ENCODE measurements at places on chromosomes 4 and X.
A peak's percentile ranks its signal among the peaks of the same experiment; 100 is the strongest.

DNA sequence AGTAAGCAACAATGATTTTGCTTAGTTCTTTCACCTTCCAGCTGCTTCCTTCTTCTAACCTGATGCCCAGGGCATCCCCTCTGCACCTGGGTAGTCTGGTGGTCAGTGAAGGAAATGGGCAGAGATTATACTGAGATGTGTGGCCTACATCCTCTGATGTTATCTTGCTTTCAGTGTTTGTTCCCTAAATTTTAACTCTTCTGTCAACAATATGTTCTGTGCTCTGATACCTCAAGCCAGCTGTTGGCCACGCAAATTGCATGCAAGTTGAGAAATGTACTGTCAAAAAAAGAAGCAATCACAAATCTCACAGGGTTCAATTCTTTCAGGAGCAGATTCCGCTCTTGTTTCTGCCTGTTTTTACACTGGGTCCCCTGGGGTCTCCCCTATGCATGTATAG is 73.8 kb downstream of the FBXW7 start:
- no peak for DNase-seq

- no peak for DNase-seq
Observed at GRCh38 chr4:153488006-153488891, 22.1 kb downstream of the TMEM131L start.

DNA sequence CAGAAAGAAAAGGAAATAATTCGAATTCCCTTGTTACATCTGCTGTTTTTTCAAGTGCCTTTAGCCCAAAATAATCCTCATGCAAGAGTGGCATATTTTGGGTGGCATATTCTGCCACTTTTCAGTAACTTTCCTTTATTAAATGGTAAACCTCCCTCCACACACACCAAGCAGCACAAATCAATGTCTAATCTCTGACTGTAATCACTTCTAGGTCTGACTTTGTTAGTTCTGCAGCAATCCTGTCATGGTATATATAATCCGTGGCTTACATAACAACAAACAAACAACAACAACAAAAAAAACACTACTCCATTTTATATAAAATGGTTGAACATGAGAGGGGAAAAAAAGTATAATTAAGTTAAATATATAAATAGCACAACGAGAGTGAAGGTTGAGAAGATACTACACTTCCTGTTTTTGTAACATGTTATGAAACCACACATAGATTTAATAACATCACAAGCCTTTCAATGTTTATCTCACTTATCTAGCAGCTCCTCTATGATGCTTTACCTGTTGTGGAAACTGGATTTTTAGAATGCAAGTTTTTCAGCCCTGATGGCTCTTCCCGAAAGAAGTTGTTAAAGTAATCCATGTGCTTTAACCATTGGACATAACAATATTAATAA is 715.4 kb downstream of the GRXCR1 start:
- DNase-seq = no peak

DNA sequence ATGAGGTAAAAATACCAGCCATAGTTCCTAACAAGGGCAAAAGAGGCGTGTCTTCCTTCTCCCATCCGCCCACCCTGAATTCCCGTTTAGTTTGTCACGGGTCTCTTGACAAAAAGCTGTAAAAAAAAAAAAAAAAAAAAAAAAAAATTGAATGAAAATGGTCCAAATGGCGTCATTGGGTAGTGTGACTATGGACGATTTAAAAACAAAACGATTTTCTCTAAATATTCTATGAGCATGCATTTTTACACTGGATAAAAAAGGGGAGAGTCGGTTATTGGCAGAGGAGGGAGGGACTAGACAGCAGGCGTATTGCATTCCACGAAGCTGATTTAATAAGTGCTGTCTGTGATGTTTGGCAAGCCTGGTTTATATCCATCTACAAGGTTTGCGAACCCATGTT is at the start of gene FAM133A:
TSS of gene FAM133A (plus strand) at position 338 of the 403 bp plus-strand sequence. CDS start 35,214 bp downstream, outside the sequence.
- DNase-seq = peak; percentile 61

- peak; percentile 49 for DNase-seq
Observed at GRCh38 chr4:16227462-16227868, 1.2 kb upstream of the TAPT1 start.

GRCh38 chr4:150063128-150063527 is 15.1 kb upstream of the DCLK2 start:
- no peak for DNase-seq

DNA sequence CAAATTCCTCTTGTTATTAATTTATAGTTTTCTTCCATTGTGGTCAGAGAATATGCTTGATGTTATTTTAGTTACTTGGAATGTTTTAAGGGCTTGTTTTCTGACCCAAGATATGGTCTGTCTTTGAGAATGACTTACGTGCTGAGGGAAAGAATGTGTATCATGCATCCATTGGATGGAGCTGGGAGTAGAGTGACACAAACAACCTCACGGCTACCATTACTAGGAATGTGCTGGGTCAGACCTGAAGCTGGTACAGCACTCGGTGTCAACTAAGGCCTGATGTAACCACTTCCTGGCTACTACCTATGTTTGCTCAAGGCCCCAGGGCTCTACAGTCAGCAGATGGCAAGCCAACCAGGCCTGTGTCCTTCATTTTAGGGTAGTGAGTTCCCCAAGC is 257.8 kb downstream of the FAT4 start:
- DNase-seq = no peak

GRCh38 chrX:71532078-71532752 is 689 bp upstream of the OGT start:
- peak; percentile 82 for DNase-seq

- DNase-seq = no peak
Observed at GRCh38 chrX:40444798-40445496, 135.8 kb upstream of the ATP6AP2 start.

GRCh38 chr4:64940698-64941097 is 531.4 kb upstream of the TECRL start:
- peak; percentile 62 for DNase-seq

DNA sequence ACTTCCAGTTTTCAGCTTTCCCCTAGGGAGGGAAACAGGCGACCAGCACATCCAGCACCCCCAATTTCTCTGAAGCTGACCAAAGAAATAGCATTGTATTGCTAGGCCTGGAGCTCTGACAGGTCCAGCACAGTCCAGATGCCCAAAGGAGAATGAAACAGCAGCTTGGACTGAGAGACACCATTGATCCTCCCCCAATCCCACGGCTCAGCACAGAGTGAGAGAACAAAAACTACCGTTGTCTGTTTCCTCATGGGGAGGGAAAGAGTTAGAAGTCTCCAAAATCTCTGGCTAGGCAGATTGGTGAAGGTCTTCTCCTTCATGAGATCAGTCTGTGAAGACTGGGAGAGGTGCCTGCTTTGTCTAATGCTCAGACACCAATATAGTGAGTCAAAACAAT is 8.6 kb downstream of the TCEAL7 start:
- no peak for DNase-seq

GRCh38 chrX:153321381-153322124 is at the start of gene PNMA6F:
Gene PNMA6F (minus strand): TSS chrX:153321767. CDS start chrX:153320674, 1,093 bp downstream.
- no peak for DNase-seq

- DNase-seq = peak; percentile 25
Observed at GRCh38 chrX:139290310-139290709, 240.2 kb upstream of the F9 start.

DNA sequence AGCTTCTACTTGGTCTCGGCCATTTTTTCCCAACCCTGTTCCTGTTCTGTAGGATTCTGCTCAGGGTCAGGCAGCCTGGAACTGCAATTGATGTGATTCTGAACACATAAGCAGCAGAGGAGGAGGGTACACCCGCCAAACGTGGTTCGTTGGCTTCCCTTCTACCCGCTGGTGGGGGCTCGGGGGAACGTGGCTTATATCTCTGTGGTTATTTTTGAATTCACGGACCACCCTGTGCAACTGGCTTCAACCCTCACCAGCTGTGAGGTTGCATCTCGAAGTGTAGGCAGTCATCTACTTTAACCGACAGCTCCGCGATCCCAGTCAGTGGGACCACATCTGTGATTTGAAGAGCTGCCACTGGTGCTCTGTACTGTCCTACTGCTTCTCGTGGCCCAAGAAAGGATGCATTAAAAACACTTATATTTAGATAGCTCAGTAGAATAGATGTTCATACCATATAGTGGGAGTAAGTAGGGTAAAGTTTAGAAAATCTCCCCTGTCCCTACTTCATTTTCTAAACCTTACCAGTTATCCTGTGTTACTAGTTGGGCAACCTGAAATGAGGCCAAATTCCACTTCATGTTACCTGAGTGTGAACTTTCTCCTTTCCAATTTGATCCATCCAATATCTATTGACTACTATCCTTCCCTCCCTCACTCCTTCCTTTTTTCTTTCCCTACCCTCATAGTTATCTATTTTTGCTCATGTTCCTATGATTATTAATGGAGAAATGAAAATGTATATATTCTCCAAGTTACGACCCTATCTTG is 80.4 kb upstream of the BCOR start:
- DNase-seq = no peak

GRCh38 chrX:14802943-14803710 is 69.7 kb downstream of the FANCB start:
- peak; percentile 26 for DNase-seq

- peak; percentile 80 for DNase-seq
Observed at GRCh38 chrX:40996886-40997530, 88.2 kb upstream of the USP9X start.

DNA sequence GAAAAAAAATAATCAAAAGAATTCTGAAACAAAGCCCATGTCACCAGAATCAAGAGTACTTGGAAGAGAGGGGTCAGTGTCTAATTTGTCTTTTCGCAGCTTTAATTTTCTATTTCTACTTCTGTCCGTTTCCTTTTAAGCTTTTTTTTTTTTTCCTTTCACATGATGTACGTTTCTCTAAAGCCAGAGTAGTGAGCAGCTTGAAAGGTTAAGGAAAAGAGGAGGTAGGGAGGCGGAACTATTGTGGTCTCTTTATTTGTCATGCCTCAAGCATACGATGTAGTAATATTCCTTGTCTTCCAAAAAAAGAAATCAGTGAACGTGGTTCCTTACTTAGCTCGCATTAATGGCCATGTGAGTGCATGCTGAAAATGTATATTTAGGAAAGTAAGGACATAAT is 311.5 kb downstream of the TENM3 start:
- peak; percentile 58 for DNase-seq

DNA sequence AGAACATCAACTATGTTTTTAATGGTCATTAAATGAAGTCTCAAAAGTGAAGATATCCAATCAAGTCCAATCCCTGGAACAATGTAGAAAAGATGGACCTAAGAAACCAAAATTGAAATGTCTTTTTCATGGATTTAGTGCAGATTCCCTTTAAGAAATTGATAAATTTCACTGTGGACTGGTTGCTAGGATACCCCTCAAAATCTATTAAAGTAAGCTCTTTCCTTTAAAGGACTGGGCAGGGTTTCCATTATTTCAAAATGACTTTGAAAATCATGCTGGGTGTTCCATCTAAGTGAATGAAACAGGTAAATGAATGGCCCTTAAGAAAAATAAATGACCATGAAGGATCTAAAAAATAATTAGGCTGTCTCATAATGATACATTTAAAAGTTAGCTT is 28.6 kb downstream of the PLRG1 start:
- no peak for DNase-seq

DNA sequence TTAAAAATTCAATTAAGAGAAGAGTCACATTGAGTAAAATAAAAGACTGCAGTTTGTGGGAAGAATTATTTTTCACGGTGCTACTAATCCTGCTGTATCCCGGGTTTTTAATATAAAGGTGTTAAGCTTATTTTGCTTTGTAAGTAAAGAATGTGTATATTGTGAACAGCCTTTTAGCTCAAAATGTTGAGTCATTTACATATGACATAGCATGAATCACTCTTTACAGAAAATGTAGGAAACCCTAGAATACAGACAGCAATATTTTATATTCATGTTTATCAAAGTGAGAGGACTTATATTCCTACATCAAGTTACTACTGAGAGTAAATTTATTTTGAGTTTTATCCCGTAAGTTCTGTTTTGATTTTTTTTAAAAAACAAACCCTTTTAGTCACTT is 39.7 kb downstream of the IRS4 start:
- DNase-seq = peak; percentile 18

- DNase-seq = no peak
Observed at GRCh38 chrX:9003041-9003440, 30.9 kb downstream of the FAM9B start.

DNA sequence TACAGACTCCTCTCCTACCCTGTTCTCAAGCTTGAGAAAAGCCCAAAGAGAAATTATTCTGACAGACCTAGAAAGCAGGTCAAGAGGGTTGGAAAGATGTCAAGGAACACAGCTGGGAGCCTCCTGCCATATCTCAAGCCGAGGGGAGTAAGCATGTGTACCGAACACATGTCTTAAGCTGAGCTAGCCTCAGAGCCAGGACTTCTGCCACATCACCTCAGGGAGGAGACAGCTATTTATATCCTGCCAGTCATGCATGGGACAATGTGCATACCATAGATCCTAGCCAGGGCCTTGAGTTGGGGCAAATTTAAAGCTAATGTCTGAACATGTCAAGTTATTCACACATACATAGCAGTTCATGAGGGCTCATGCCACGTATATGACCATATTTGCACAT is 11.8 kb downstream of the TMEM31 start:
- DNase-seq = peak; percentile 40

DNA sequence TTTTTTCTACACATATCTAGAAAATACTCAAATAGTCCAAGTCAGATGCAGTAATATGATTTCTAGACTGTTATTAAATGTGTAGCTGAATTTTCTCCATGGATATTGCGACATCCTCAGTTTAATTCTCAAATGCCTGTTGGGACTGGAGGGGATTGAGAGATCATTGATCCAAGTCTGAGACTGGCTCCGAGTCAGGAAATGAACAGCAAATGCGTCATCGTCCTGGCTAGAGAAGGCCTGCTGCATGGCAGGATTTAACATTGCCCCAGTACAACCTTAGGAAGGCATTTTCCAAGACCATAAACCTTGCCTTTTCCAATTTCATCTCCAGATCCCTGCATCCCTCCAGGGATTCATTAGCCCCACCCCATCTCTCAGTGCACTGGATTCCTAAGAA is 56.6 kb upstream of the SLC6A14 start:
- peak; percentile 89 for DNase-seq

DNA sequence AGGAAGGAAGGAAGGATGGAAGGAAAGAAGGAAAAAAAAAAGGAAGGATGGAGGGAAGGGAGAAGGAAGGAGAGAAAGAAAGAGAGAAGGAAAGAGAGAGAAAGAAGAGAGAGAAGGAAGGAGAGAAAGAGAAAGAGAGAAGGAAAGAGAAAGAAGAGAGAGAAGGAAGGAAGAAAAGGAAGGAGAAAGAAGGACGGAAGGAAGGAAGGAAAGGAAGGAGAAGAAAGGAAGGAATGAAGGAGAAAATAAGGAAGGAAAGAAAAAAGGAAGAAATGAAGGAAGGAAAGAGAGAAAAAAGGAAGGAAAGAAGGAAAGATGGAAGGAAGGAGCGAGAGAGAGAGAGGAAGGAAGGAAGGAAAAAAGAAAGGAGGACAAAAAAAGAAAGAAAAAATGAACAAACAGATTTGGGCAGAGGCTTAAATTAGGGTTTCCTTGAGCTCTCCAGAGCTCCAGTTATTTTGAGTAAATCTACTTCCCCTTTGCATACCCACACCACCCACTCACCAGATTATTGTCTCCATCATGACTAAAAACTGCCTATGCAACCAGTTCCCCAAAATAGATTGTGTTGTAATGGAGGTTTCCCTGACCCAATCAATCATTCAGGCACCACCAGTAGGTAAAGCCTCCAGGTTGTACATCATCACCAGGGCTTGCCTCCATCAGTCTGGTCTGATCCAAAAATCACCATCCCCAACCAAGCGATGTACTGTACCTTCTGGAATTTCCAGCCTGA is 1722.9 kb upstream of the PCDH10 start:
- DNase-seq = no peak
